Activated CD4-positive, alpha-beta T cell treated with anti-CD3 and anti-CD28 coated beads for 4 hours (primary cell): ENCODE measurements at places on chromosomes 6 and 20.

GRCh38 chr20:61297986-61298385 is 45.9 kb downstream of the CDH4 start:
- no peak for DNase-seq

GRCh38 chr6:167839755-167840154 is 13.0 kb downstream of the AFDN start:
- no peak for DNase-seq

DNA sequence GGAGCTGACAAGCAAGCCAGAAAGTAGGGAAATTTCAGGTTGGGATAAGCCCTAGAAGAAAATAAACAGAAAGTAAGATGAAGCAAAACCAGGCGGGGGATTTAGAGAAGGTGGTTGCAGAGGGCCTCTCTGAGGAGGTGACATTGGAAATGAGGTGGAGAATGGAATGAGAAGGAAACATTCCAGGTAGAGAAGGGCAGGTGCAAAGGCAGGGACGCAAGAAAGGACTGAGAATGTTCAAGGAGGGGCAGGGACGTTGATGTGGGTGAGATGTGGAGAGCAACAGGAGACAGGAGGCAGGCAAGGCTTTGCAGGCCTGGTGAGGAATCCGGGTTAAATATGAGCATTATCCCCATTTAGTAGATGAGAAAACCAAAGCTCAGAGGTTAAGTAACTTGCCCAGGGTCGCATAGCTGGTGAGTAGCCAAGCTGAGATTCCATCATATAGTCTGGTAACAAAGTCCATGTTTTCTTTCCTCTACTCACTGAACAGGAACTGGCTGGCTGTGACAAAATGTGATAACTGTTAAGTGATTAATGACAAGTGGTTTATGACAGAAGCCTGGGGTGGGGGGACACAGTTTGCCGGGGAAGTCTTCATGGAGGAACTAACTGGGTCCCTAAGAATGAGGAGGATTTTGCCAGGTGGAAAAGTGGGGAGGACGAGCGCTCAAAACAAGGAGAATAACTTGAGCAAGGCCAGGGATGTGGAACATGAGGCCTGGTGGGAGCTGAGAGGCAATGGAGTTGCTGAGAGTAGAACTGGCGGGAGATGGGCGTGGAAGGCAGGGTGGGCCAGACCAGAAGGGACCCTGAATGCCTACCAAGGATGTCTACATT is 32.6 kb downstream of the MRPL14 start:
- DNase-seq = no peak

- no peak for DNase-seq
Measured at GRCh38 chr20:47031821-47032220, 137.2 kb downstream of the EYA2 start.

DNA sequence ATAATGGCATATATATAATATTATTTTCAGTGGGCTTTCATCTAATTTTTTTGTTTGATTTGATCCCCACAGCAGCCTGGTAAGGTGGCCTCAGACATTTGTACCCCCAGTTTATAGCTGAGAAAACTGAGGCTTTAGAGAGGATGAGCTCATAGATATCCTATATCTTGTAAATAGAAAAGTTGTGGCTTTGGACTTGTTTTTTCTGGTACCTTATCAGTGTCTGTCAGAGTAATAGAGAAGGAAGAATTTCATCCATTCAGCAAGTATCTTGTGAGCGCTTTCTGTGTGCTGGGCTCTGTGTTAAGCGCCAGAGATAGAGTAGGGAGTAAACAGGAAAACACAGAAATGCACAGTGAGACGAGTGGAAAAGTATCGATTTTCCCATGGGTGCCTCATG is 27.9 kb downstream of the TAF11 start:
- no peak for DNase-seq

GRCh38 chr6:45486736-45487135 is 109.0 kb upstream of the SUPT3H start:
- no peak for DNase-seq

DNA sequence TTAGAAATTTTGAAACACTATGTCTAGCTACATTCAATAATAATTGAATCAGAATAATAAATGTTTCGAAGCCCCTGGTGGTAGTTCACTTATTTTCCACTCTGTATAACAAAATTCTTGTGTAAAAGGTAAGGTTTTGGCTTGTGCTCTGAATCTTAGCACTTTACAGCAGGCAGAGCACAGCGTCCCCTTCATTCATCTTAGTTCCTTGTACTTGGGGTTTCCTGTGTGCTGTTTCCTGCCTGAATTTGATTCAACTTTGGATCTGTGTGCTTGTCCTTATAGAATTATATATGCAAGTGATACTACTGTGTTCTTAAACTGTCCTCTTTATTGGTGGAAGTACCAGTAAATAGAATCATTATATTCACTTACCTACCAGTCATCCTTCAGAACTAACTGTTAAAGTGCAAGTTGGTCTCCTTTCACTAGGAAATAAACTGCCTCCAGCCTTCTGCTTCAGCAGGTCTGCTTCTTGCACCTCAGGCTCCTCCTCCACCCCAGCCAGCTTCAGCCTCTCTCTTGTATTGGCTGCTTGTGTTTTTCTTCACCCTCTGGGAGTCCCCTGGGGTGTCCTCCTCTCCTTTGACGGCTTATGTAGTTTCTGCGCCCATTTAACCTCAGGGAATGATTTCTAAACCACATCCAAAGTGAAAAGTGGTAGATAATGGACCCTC is 28.8 kb upstream of the TULP4 start:
- no peak for DNase-seq

- DNase-seq = no peak
Measured at GRCh38 chr6:105824732-105825131, 261.4 kb upstream of the PRDM1 start.
